Erythroblast (primary cell): ENCODE measurements at places on chromosomes 16 and 17.

DNA sequence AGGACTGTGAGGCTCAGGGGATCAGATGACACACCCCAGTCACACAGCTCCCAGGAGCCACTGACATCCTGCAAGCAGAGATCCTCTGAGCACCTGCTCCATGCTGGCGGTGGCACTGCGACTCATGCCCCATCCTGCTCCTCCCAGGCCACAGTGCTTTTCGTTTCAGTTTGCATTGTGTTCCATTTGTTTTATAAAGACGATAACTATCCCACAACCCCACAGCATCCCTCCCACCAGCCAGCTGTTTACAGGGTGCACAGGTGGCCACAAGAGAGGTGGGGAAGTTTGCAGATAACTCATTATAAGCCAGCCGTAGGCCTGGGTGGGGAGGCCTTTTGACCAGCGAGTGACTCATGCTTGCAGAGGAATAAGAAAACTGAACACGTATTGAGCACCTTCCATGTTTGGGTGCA, 28.2 kb downstream of the BCO1 start:
- no peak for DNase-seq

GRCh38 chr17:82239401-82239925, 10.6 kb downstream of the SLC16A3 start:
- no peak for DNase-seq

GRCh38 chr17:7318121-7318860, 3.1 kb upstream of the GPS2 start:
- DNase-seq: no peak

GRCh38 chr16:27726621-27727261, 176.8 kb downstream of the KATNIP start:
- no peak for DNase-seq
